ENCODE measurements at places on chromosomes 7 and 10. TPM values are rescaled to one million over a fixed set of nuclear protein-coding genes. Genes with fewer than 3 reads are reported as not detected.
A peak's percentile ranks its signal among the peaks of the same experiment; 100 is the strongest.

The RBAK gene
- 18.5 TPM for total RNA-seq

DNA sequence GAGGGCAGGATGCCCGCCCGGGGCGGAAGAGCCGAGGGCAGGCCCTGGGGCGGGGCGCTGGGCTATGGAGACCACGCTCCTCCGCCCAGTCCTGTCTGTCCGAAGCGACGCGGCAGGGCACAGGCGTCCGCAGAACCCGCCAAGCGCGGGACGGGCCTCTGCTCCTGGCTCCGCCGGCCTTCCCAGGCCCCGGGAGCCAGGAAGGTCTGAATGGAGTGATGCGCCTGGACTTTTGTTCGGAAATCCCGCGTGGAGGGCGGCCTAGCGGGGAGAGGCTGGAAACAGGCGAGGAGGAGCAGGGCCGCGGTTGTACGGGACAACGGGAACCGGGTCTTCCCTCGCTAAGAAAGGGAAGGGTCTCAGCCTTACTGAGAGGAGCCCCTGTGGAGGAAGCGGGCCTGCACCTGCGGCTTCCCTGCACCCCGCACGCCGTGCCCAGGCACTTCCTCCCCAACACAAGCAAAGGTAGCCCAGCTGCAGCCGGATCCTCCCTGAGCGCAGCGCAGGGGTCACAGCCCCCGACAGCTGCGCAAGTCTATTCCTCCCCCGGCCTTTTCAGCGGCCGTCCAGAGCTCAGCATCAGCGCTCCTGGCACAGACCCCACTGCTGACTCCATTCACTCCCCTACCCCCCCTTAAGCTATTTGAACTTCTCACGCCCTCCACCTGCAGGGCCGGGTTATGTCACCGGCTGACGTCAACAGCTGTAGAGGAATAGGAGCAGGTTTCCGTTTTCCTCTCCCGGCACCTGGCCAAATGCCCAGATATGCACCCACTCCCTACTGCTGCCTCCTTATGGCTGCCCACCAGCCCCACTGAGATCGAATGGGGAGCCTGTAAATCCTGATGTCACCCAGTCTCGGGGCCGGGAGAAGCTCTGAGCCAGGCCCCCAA lies 143.2 kb upstream of the RET start:
- peak; percentile 63 for DNase-seq
- H3K4me3 ChIP-seq, result peak overlapping the region; percentile 87
- H3K27me3 ChIP-seq, result no peaks in the 10 kb centered on the region

GRCh38 chr7:123533929-123534382 lies 439 bp downstream of the IQUB start:
- no peaks in the 10 kb centered on the region for H3K36me3 ChIP-seq
- H3K27ac ChIP-seq, result no peak overlapping the region
- no peaks in the 10 kb centered on the region for H3K27me3 ChIP-seq
- DNase-seq, result no peak

- no peak overlapping the region for H3K27ac ChIP-seq
- DNase-seq, result no peak
- no peak overlapping the region for H3K4me3 ChIP-seq
- peaks cover 10% of the 10 kb centered on the region for H3K4me1 ChIP-seq
These were observed 52.2 kb downstream of the TMEM178B start for GRCh38 chr7:141126107-141126506.

DNA sequence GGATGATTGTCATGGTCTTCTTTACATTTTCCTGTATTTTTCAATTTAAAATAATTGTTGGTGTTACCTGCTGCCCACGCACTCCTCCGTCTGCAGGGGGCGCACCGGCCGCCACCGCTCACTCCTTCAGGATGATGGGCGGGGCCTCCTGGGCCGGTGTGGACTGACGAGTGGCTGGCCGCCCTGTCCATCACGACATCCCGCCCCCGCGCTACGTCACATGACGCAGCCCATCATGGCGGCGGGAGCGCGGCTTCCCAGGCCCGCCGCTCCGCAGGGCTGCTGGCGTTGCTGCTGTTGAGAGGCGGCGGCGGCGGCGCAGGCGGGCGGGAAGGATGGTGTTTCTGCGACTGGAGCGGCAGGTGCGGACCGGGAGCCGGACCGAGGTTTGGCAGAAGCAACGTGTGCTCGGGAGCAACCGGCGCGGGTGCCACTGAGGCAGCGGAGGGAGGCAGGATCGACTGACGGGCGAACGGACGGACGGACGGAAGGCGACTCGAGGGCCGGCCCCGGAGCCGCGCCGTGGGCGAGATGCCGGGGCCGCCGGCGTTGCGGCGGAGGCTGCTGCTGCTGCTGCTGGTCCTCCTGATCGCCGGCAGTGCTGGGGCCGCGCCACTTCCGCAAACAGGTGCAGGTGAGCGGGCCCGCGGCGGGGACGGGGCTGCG lies at the start of gene LMTK2:
Gene LMTK2 (plus strand): TSS at position 216 of the 666 bp plus-strand sequence. CDS start 316 bp downstream, at position 532.
- H3K4me1 ChIP-seq, result no peaks in the 10 kb centered on the region
- no peaks in the 10 kb centered on the region for H3K27me3 ChIP-seq
- H3K27ac ChIP-seq, result no peak within 1 kb of the TSS

DNA sequence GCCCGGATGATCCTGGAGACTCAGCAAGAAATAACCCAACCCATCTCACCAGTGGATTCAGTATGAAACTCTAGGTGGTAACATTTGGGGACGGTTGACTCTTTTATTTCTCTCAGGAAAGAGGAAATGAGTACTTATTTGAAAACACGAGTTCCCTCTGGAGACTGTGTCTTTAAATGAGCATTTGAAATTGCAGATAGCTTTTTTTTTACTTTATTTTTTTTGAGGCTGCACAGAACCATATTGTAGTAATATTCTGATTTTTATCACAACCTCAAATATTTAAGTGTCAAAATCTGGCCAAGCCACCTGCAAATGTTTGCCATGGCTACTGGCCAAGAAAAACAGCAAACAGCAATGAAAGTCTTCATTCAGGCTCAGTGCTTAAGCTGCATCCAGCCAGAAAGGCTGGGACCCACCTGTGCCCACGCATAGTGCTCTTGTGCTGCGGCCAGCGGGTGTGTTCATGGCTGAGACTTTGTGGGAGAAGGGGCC lies 160.8 kb downstream of the CREB5 start:
- H3K36me3 ChIP-seq, result no peaks in the 10 kb centered on the region
- H3K4me3 ChIP-seq, result no peak overlapping the region
- DNase-seq, result no peak
- H3K27ac ChIP-seq, result no peak overlapping the region
